Stimulated activated CD4-positive, alpha-beta T cell treated with anti-CD3 and anti-CD28 coated beads, Interleukin-12 subunit alpha, Interleukin-12 subunit beta, amount 100 ng/mL, for 4 hours (primary cell): ENCODE measurements at places on chromosomes 11 and 22.

GRCh38 chr11:62573006-62573591 is 592 bp downstream of the EEF1G start:
- DNase-seq, result no peak

GRCh38 chr11:79092791-79093353 is 348.0 kb downstream of the TENM4 start:
- DNase-seq, result no peak

GRCh38 chr22:31496735-31497146 is 405 bp downstream of the SFI1 start:
- peak; percentile 35 for DNase-seq

- no peak for DNase-seq
Measured at GRCh38 chr11:86138958-86139357, 70.1 kb upstream of the PICALM start.

- no peak for DNase-seq
Measured at GRCh38 chr11:108177570-108177969, 44.9 kb downstream of the NPAT start.

GRCh38 chr11:64457416-64458010 is 98.6 kb downstream of the RPS6KA4 start:
- DNase-seq, result no peak

DNA sequence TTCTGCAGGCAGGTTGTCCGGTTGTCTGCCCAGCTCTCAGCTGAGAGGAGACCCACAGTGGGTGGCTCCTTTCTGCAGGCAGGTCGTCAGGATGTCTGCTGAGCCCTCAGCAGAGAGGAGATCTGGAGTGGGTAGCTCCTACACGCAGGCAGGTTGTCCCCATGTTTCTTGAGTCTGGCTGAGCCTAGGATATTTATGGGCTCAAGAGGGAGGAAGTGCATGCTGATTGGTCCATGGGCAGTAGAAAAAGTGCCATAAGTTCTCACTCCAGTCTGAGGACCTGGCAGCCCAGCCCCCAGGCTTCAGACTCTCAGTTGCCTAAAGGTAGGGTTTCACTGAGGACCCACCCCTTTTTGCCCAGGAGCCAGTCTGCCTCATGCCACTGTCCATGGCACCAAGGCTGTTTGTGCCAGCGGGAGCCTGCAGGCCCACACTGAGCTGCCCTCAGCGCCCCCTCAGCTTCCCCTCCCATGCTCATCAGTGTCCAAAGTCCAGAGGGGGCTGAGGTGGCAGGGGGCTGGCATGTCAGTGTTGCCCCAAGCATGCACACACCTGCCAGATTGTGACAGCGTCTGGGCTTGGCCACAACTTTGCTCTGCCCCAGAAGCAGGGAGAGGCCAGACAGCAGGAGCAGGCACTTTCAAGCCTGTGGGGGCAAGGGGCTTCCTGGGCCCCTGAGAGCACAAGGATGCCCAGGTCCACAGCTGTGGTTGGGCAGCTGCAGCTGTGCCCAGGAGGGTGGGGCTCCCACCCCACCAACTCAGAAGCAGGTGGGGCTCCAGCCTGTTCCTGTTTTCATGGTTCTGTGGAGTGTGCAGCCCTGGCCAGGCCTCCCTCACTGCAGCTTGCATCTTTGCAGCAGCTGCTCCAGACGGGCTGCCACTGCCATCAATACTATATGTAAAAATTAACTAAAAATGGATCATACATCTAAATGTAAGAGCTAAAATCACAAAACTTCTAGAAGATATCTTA is 3.8 kb upstream of the RNF141 start:
- DNase-seq, result no peak

- DNase-seq, result no peak
Measured at GRCh38 chr22:43880541-43880991, 11.2 kb downstream of the PNPLA5 start.

- no peak for DNase-seq
Measured at GRCh38 chr11:97224396-97224795, 834.6 kb downstream of the JRKL start.

GRCh38 chr11:2932850-2933251 is 3.6 kb upstream of the PHLDA2 start:
- DNase-seq, result no peak

GRCh38 chr11:76197332-76197731 is 9.0 kb downstream of the WNT11 start:
- no peak for DNase-seq

DNA sequence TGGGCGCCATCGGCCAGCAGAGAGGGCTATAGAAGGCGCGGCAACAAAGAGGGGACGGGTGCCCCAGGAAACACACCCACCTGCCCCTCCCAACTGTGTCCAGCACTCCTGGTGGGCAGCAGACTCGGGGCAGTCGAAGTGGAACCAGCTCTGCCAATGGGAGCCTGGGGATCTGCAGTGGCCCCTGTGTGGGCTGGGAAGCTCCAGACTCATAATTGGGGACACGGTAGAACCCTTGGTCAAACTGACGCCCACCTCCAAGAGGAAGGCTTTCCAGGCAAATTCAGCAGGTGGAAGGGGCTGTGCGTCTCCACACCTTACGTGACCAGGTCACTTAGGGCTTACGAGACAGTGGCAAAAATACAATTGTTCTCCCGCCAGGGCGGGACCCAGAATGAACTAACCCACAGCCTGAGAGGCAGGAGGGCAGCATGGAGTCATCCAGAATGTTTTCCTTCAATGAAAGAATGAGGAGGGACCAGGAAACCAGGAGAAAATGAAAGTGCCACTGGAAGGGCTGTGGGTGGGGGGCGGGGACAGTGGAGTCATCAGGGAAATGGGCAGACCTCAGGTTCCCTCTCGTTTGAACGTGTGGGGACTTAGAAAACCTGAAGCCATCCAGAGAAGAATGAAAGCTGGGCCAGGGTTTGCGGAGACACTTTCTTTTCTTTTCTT is 53.2 kb upstream of the SHANK2 start:
- DNase-seq, result no peak

DNA sequence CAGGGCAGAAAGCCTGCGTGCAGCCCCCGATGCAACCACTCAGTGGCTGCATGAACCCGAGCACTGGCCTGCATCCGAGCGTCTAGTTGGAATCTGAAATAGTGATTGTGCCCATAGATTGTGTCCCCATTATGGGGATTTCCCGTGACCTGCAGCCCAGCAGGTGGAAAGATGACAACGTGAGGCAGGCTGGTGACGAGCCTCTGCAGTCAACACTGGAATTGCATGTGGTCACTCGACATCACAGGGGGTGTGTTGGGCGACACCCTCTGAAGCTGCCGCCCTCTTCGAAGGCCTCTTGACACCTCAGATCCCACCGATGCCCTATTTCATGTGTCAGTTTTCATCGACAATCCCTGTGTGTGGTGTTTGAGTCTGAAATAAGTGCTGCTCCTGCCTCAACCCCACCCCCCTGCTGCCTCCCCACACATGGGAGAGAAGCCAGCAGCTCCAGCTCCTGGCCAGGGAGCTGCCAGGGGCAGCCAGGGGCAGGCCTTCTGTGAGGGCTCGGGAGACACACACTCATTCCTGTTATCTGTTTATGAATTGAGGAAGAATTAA is 172.0 kb upstream of the B3GAT1 start:
- no peak for DNase-seq

DNA sequence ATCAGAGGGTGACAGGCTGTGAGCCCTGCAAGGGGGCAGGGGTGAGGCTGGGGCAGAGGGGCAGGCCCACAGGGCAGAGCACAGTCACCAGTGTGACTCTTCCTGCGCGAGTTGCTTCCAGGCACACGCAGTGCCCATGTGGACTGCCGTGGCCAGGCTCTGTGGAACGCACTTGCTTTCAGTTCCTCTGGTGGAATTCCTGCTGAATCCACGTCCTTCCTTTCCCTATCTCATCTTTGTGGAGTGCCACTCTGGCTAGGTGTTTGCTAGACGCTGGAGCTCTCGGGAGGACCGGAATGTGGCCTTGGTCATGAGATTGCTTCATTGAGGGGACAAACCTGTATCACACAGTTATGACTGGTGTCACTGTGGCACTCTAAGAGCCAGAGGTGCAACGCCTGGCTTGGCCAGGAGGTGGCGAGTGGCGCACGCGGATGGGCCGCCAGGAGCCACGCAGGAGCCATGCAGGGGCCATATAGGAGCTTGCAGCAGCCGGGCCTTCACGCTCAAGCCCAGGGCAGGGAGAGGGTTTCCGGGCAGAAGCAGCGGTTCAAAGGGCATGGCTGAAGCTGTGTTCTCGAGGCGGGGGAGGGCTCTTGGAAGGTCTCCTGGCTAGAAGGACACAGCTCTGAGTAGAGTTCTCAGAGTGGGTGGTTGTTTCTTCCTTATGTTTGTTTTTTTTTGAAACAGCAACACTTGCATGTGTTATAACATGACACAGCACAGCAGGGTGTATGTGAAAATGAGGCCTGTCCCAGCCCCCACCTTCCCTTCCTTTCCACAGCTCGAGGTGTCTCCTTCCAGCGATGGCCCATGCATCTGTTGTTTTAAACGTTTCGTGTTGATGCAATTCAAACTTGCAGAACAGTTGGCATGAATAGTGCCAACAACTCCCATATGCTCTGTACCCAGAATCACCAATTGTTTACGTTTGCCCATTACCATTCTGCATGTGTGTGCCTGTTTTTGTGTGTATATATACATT is 36.2 kb downstream of the TBC1D22A start:
- peak; percentile 75 for DNase-seq
